Activated CD4-positive, alpha-beta memory T cell treated with anti-CD3 and anti-CD28 coated beads, Interleukin-2, amount 10 ng/mL, durations not matched to agents 7 days and 5 days (primary cell): ENCODE measurements at places on chromosomes 6 and 20. TPM values are rescaled to one million over a fixed set of nuclear protein-coding genes. Genes with fewer than 3 reads are reported as not detected.

- no peak for DNase-seq
Observed at GRCh38 chr6:79647741-79648140, 16.6 kb downstream of the SH3BGRL2 start.

- no peak for DNase-seq
Observed at GRCh38 chr6:86820750-86821149, 116.6 kb upstream of the HTR1E start.

- DNase-seq = no peak
Observed at GRCh38 chr20:49675368-49676151, 38.1 kb downstream of the B4GALT5 start.

Gene EEF1E1
- total RNA-seq = 29.8 TPM

Gene IL17F
- 13.3 TPM for total RNA-seq

Gene NPBWR2
- total RNA-seq = not detected

Gene SLC17A1
- total RNA-seq = not detected

Gene CAPN11
- 0.13 TPM for total RNA-seq
